ENCODE measurements at places on chromosomes 7 and 10.

DNA sequence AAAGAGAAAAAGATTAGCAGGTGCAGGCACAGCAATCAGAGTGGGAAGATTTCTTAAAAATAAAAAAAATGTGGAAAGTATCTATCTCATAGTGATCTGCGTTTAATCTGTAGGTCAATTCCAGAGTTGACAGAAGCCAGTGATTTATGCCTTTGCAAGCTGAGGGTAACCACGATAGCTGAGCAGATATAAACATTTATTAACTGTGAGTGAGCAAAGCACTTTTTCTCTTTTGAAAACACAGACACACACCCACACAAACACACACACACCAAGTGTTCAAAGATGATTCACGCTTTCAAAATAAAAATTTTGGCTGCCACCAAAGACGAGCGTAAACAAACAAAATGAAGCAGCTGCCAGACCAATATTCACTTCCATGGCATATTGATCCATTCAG, 243.2 kb upstream of the SLC26A5 start:
- DNase-seq: no peak
- H3K4me1 ChIP-seq: no peaks in the 10 kb centered on the region
- no peaks in the 10 kb centered on the region for H3K36me3 ChIP-seq
- no peaks in the 10 kb centered on the region for H3K27me3 ChIP-seq

DNA sequence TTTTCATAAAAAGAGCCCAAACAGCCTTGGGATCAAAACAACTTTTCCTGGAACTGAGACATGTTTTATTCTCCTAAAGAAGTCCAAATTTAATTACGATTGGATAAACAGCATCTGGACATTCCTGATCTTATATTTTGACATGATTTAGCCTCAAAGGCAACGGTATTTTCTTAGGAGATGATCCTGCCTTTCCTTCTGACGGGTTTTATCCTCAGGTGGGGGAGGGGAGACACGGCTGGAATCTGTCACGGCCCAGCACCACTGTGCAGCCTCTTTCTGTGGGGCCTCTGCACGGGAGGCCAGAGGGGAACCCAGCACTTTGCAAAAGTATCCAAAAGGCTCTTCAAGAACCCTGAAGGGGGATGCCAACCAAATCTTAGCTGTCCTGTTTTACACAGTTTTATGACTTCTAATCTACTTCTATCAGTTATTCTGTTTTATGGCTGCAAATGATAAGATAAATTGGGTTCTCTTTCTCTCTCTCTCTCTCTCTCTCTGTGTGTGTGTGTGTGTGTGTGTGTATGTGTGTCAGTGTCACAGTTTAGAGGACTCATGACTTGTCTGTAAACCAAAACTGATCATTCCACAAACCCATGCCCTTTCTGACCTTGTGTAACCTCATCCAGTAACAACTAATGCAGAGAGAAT, 321.1 kb upstream of the NPVF start:
- no peak overlapping the region for H3K4me3 ChIP-seq
- no peaks in the 10 kb centered on the region for H3K4me1 ChIP-seq
- no peak for DNase-seq
- no peaks in the 10 kb centered on the region for H3K36me3 ChIP-seq
- H3K27me3 ChIP-seq: no peaks in the 10 kb centered on the region
- no peak overlapping the region for H3K27ac ChIP-seq

GRCh38 chr10:131729938-131730660, 170.7 kb upstream of the PPP2R2D start:
- H3K4me1 ChIP-seq: no peaks in the 10 kb centered on the region
- no peak overlapping the region for H3K27ac ChIP-seq
- H3K4me3 ChIP-seq: no peak overlapping the region
- peaks cover under 1% of the 10 kb centered on the region for H3K27me3 ChIP-seq

DNA sequence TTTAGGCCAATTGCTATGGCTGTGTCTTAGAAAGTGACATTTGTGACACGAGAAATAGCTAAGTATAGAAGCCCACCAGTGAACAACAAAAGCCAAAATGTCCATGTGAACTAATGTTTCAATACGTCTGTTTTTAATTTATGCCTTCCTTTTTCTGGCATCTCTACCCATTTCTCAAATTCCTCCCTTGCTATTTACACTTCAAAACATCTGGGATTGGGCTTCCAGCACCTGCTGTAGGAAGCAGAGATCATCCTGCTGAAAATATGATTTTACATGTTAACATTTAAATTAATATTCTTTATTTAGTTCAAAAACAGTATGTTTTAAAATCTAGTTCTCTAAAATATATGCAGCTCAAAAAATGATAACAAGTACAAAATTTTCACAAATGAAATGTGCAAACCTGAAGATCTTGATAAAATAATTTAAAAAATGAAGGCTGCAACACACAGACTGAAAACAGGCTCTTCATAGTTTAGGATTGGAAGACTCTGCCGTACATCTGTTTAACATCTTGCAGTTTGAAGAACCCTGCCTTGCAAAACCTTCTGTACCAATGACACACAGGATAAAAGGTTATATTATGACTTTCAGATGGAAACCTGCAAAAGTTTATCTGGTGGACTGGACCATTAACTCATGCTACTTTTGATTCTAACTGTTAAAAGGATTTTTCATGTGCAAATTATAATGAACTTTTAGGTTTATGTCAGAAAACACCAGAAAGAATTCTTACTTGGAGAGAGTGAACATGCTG, 408.4 kb downstream of the SUGCT start:
- no peaks in the 10 kb centered on the region for H3K4me1 ChIP-seq
- H3K27ac ChIP-seq: no peak overlapping the region
- no peak overlapping the region for H3K4me3 ChIP-seq

DNA sequence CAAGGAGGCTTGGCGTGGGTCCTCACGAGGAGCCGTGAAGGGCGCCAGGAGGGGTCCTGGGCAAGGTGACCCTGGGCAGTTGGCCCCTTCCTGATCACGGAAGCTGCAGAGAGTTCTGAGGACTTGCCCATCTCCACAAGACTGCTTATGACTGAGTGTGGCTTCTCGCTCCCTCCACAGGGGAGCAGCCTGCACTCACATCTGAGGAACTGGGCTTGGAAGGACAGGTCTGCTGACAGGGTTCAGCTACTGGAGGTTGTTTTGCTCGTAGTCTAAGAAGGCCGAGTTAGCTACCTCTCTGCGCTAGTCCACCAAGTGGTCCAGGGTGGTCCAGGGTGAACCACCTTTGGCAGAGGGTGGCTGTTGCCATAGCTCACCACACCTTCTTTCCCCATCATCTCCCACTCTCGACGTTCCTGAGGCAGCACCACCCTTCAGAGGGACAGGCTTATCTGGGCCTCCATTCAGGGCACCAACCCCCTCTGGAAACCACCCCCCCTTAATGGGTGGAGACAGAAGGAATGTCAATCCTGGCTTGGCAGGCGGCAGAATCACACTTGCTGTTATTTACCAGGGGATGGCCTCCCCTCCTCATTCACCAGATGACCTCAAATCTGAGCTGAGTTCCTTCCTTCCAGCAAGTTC, 38.2 kb downstream of the FAM53B start:
- no peak overlapping the region for H3K4me3 ChIP-seq
- H3K36me3 ChIP-seq: no peaks in the 10 kb centered on the region
- no peak for DNase-seq
- peaks cover 19% of the 10 kb centered on the region for H3K4me1 ChIP-seq
- no peak overlapping the region for H3K27ac ChIP-seq

DNA sequence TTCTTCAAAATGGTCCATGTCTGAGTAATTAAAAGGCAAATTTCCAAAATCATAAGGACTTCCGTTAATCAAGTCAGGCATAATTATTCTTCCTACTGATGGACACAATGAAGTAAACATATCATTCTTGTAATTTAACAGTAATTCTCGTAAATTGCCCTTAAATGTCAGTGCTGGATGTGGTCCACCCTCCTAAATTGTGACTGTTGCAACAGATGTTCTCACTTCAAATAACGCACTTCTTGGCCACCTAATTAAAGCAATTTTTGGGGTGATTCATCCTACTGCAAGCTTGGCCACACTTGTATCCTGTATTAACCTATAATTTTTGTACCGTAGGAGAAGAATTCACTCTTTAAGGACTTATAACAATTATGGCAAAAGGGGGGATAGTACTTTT, 1.9 kb downstream of the COL1A2 start:
- no peak overlapping the region for H3K27ac ChIP-seq
- H3K4me1 ChIP-seq: 0 out of 2 replicates have a peak, but pooled peaks cover 4% of the 10 kb centered on the region
- DNase-seq: no peak
- no peak overlapping the region for H3K4me3 ChIP-seq
- H3K27me3 ChIP-seq: no peaks in the 10 kb centered on the region

DNA sequence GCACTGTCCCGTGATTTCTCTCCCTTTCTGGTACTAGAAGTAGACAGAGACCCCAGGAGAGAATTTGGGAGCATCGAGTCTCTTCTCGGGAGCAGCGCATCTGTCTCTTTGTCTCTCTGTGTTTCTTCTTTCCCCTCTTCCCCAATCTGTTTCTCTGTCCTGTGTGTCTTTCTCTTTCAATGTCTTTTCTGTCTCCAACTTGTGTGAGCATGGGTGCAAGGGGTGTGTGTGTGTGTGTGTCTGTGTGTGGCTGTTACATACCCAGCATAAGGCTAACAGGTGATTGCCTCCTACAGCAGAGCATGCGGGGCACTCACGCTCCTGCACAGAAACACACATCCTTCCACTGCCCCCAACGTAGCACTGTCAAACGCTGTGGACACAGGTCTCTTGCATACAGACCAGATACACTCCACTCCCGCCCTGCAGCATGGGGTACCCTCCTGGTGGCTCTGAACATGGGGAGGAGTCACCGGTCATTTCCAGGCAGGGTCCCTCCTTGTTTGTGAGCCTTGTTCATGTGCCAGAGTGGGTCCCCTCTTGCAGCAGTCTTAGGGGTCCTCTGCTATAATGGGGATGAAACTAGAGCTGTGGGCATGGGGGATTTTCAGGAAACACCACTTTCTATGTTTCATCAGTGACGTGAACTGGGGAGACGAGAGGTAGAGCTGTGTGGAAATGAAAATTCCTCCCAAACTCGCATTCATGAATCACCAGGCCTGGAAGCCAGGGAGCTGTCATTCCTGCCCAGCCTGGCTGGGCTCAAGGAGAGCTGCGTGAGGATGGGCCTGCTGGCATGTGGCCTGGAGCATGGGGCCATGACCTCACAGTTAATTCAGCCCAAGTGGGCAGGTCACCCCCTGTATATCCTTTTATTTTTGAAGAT, 980 bp downstream of the ADAMTS14 start:
- H3K27ac ChIP-seq: no peak overlapping the region
- no peaks in the 10 kb centered on the region for H3K36me3 ChIP-seq
- no peaks in the 10 kb centered on the region for H3K4me1 ChIP-seq
- peaks cover 13% of the 10 kb centered on the region for H3K27me3 ChIP-seq
- no peak for DNase-seq

- no peak overlapping the region for H3K27ac ChIP-seq
- no peak for DNase-seq
- no peaks in the 10 kb centered on the region for H3K4me1 ChIP-seq
- H3K27me3 ChIP-seq: no peaks in the 10 kb centered on the region
Measured at GRCh38 chr7:48009954-48010353, 19.0 kb downstream of the SUN3 start.

DNA sequence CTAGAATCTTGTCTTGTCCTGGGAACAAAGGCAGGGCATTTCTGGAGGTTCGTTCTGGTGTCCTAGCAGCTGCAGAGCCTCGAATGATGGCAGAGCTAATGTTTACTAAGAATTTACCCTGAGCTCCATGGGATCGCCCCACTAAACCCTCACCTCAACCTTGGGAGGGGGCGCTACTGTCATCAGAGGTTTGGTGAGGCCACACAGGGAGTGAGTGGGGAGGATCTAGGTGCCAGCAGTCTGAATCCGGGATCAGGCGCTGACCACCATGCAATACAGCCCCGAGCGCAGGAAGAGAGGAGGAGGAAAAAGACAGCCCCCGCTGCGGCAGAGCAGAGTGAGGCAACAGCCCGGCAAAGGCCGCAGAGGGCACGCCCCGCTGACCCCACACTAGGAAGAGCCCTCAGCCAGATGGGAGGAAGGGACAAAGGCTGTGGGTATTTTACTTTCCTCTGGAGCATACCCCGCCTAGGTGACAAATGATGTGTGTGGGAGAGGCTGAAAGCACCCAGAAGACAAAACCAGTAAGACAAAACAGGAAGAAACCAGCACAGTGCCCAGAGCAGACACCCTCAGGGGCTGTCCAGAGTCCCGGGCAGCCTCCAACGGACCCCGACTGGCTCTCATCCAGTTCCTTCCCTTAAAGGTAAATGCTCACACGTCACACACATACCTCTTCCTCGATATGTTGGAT, 103.5 kb downstream of the FAM53B start:
- no peaks in the 10 kb centered on the region for H3K4me1 ChIP-seq
- H3K36me3 ChIP-seq: no peaks in the 10 kb centered on the region
- H3K27ac ChIP-seq: no peak overlapping the region
- H3K27me3 ChIP-seq: no peaks in the 10 kb centered on the region

GRCh38 chr10:67602268-67602950, 93.6 kb downstream of the CTNNA3 start:
- no peak for DNase-seq
- peaks cover 15% of the 10 kb centered on the region for H3K4me1 ChIP-seq

- no peaks in the 10 kb centered on the region for H3K27me3 ChIP-seq
- no peaks in the 10 kb centered on the region for H3K4me1 ChIP-seq
- H3K36me3 ChIP-seq: no peaks in the 10 kb centered on the region
- H3K4me3 ChIP-seq: no peak overlapping the region
Measured at GRCh38 chr7:84474436-84474835, 279.8 kb upstream of the SEMA3A start.

GRCh38 chr10:104127411-104127810, 5.4 kb downstream of the SFR1 start:
- DNase-seq: peak; percentile 44
- no peaks in the 10 kb centered on the region for H3K36me3 ChIP-seq
- peaks cover 5% of the 10 kb centered on the region for H3K4me1 ChIP-seq
- H3K27me3 ChIP-seq: no peaks in the 10 kb centered on the region
- H3K27ac ChIP-seq: no peak overlapping the region

DNA sequence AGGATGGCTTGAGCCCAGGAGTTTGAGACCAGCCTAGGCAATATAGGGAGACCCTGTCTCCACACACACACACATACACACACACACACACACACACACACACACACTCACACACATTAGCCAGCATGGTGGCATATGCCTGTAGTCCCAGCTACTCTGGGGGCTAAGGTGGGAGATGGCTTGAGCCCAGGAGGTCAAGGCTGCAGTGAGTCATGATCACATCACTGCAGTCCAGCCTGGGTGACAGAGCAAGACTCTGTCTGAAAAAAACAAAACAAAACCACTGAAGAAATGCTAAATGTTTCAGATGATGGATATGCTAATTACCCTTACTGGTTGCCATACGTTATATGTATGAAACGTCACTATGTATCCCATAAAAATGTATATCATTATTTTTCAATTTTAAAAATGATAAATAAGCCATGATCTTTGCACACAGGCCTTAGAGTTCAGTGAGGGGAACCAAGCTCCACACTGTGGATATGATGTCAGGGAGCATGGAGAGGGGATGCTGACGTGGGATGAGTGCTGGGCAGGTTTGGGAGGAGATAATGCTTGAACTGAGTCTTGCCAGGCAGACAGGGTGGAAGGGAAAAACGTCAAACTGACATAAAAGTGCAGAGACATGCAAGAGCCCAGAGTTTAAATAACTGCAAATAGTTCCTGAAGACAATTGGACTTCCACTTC, 45.9 kb upstream of the ARHGAP12 start:
- DNase-seq: no peak
- H3K27me3 ChIP-seq: no peaks in the 10 kb centered on the region
- no peak overlapping the region for H3K4me3 ChIP-seq

Data from MM.1S (cell line).